ENCODE measurements at places on chromosomes 12 and 14. TPM values are rescaled to one million over a fixed set of nuclear protein-coding genes. Genes with fewer than 3 reads are reported as not detected.

RFX4 gene
- 27.3 TPM for total RNA-seq

C14orf93 gene
- 8.5 TPM for total RNA-seq

TSPAN11 gene
- total RNA-seq, result 6.5 TPM

GSC gene
- not detected for total RNA-seq

CCDC92 gene
- 152 TPM for total RNA-seq

KCNH3 gene
- total RNA-seq, result 96.7 TPM

HELB gene
- total RNA-seq, result 4.6 TPM

PRKCH gene
- 18.6 TPM for total RNA-seq

RGS6 gene
- 44.1 TPM for total RNA-seq

KRT83 gene
- 0.32 TPM for total RNA-seq

SDSL gene
- 7.7 TPM for total RNA-seq

DDX47 gene
- 40.8 TPM for total RNA-seq

NT5DC3 gene
- total RNA-seq, result 29.7 TPM

PARP11 gene
- total RNA-seq, result 14.7 TPM
